ENCODE measurements at places on chromosomes 7 and 10.
A peak's percentile ranks its signal among the peaks of the same experiment; 100 is the strongest.

GRCh38 chr10:63268149-63268797, 135.1 kb downstream of the NRBF2 start:
- DNase-seq = no peak

DNA sequence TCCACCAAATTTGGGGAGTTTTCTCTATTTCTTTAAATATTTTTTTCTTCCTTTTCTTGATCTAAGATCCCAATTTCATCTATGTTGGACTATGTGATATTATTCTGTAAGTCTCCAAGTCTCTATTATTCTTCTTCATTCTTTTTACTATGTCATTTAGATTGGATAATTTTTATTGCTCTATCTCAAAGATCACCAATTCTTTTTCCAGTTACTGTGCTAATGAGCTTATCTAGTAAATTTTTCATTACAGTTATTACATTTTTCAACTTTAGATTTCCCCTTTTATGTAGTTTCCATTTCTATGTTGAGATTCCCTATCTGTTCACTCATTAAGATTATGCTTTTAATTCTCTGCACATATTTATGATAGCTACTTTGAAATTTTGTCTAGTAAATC, 131.6 kb upstream of the NAMPT start:
- no peak for DNase-seq

DNA sequence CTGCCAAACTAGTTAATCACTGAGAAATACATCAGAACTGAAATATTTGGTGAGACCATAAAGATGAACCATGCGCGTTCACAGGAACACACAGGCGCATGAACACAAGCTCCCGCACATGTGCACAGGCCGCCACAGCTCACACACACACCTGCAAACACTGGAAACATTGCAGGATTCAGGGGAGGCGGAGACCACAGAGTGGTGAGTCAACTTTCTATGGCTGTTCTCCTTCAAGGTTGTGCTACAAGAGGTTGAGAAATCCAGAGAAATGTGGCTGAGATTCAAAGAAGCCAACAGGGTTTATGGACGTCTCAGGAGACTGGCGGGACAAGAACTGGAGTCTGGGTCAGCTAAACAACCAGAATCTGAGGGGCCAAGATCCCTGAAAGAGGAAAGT, 17.8 kb downstream of the ESYT2 start:
- no peak for DNase-seq

GRCh38 chr7:86949052-86949778, 110.2 kb downstream of the ELAPOR2 start:
- no peak for DNase-seq

DNA sequence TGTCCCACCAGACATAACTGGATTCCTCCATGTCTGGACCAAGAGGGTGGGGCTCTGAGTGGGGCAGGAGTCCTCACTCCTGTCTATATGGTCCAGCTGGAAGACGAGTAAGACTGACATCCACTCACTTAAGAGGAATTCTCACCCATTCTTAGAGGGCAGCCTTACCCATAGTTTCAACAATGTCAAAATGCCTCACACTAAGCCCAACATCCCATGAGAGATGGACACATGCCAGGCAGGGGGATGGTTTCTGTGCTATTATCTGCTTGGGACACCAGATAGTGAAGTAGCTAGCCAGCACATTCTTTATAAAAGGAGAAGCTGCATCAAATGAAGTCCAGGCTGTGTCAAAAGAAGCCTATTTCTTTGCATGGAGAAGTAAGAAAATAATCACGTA, 4.7 kb upstream of the LANCL2 start:
- no peak for DNase-seq

DNA sequence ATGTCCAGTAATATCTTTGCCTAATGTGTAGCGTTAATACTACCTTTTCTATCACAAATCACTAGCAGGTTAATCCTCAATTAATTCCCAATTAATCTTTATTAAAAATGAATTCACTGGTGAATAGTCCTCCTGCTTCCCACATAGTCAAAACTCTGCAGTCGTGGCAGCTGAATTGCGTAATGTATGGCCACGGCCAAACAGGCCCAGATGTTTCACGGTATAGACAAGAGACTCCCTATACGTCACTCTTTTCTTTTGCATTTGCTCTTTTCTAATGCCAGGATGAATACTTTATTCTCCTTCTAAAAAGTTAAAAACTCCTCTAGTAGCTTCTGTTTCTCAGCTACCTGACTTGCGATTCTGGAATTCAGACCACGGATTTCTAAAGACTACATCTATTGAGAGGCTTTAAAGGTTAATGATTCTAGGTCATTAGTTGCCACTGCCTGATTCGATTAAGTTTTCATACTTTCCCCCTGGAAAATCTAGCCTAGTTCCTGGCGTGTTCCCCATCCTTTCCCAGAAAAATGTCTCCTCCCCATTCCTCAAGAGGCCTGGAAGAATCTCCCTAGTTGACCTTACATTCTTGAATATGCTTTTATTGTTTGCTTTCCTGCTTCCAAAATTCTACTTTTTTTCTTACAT, 16.9 kb downstream of the MEOX2 start:
- no peak for DNase-seq

GRCh38 chr10:74049955-74050354, 52.0 kb downstream of the VCL start:
- no peak for DNase-seq

GRCh38 chr7:71636329-71636728, 504.4 kb downstream of the GALNT17 start:
- no peak for DNase-seq

GRCh38 chr7:129615018-129615417, 3.5 kb downstream of the NRF1 start:
- DNase-seq = no peak

GRCh38 chr10:92813979-92814378, 34.3 kb upstream of the EXOC6 start:
- DNase-seq = no peak

DNA sequence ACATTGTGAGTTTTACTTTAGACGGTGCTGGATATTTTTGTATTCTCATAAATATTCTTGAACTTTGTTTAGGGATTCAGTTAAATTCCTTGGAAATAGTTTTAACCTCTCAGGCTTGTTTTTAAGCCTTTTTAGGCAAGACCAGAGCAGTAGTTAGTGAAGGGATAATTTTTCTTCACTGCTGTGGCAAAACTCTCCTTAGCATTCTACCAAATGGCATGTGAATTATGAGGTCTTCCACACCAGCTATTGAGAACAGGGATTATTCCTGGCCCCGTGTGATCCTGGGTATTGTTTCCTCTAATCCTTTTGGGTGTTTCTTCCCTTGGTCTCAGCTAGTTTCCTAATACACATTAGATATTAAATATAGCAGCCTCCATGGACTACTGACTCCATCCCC, 46.2 kb downstream of the CCDC71L start:
- no peak for DNase-seq

DNA sequence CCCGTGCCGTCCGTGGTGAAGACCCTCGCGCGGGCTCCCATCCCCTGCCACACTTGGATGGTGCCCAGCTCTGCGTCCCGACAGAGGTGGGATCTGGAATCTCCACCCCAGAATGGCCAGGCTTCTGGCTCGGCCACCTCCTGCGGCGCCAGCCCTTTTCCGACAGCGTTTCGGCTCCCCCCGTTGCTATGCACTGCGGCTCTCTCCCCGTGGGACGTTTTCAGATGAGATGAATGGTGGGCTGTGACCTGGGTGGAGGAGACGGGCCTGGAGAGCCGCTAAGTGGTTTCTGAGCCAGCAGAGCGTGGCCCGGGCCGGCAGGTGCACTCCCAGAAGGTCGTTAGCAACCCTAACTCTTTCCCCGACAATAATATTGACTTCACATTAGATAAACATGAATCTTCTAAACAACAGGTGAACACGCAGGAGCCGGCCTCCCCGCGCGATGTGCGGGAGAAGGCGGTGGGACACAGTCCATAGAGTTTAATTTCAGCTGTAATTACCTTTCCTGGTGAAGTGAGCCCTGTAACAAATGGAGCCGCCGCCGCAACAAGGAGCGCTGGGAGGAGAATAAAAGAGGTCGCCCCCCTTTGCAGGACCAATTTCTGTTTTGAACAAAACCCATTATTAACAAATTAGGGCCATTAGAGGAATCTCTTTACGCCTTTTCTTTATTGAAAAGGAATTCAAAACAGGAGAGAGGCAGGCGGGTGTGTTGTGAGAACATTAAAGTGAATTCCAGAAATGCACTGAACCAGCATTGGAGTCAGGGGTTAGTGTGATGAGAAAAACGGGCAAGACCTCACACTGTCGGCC, 294.3 kb upstream of the PFKP start:
- DNase-seq = no peak

GRCh38 chr10:78039743-78040142, 6.1 kb downstream of the RPS24 start:
- no peak for DNase-seq

- no peak for DNase-seq
Measured at GRCh38 chr7:3980300-3980643, 679.2 kb downstream of the SDK1 start.

GRCh38 chr10:64039198-64039597, 518.0 kb downstream of the REEP3 start:
- DNase-seq = no peak

- DNase-seq = no peak
Measured at GRCh38 chr10:69901628-69902505, 100.2 kb downstream of the COL13A1 start.

DNA sequence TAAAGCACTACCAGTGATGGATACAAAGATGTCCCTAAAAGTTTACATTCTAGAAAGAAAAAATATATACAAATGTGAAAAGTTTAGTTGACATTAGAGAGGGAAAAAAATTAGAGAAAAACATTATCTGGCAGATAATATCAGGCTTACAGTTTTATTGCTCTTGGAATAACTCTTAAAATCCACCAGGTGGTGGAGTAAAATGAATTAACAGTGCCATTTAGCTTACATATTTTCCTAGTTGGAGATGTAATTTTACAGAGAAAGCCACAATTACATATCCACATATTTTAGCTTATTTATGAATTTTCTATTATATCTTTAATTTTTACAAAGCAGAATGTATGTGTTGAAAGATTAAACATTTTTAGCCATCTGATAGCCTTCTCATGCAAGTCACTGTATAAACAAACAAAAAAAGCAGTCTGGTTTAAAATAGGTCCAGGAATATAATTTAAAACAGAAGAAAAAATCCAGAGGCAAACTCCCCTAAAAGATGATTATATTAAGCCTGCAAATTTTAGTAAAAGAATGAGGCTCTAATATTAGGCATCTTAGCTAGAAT, 6.5 kb downstream of the CABCOCO1 start:
- DNase-seq = no peak

GRCh38 chr7:108104324-108104723, 25.8 kb downstream of the LAMB4 start:
- no peak for DNase-seq

GRCh38 chr10:127046975-127047877, 142.0 kb downstream of the DOCK1 start:
- no peak for DNase-seq

- no peak for DNase-seq
Measured at GRCh38 chr10:117431160-117431559, 55.9 kb upstream of the PDZD8 start.

- DNase-seq = no peak
Measured at GRCh38 chr7:105636982-105637381, 55.7 kb upstream of the EFCAB10 start.

GRCh38 chr7:105213611-105214010, 175.1 kb downstream of the SRPK2 start:
- DNase-seq = no peak

DNA sequence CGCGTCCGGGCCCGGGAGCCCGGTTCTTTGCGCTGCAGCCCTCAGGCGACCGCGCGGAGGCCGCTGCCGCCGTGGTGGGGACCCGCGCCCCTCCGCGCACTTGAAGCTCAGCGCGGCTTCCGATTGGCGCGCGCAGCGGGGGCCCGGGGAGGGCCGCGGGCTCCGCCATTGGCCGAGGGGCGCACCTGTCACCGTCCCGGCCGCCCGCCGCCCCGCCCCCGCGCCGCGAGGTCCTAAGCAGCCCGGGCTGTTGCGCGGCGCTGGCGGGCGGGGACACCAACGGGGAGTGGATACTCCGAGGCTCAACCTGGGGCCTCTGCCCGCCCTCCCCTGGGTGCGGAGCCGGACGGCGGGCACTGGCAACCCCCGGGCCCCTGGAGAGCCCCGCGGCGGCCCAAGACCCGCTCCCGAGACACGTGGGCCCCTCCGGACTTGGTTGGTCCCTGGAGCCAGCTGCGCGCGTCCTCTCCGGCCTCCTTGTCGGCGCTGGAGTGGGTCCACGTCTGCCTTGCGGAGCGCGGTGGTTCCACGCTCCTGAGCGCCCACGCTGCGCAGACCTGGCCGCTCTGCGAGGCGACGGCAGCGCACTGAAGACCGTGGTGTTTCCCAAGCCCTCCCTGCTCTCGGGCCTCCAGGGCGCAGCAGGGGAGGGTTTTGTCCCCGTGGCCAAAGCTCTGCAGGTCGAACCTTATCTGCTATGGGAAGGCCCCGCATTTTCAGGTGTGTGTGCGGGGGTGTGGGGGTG, at the start of gene MNX1:
Gene MNX1, minus strand, starts transcription at position 76 of the 745 bp plus-strand sequence. CDS start 313 bp downstream, outside the sequence.
- DNase-seq = peak; percentile 24

- DNase-seq = no peak
Measured at GRCh38 chr10:102615361-102615760, 28.9 kb upstream of the TRIM8 start.

- DNase-seq = no peak
Measured at GRCh38 chr7:101877882-101878591, 60.6 kb downstream of the CUX1 start.

- DNase-seq = no peak
Measured at GRCh38 chr10:32981760-32982159, 23.7 kb upstream of the ITGB1 start.

DNA sequence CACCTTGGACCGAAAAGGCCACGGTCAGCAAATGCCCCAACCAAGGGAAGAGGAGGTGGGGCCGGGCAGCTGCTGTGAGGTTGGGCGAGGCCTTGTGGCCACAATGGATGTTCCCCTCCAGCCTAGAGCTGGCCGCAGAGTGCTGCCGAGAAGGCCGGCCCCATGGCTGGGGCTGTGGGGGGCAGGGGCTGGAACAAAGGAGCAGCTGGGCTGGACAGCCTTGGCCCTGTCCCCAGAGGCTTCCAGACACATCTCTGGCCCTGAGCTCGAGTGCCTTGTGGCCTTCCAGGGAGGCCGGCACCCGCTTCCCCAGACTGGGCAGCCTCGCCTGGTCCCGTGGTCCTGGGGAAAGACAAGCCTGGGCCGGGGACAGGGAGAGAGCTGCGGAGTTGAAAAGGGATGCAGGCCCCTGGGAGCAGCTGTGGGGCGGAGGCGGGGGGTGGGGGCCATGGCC, 88.0 kb downstream of the PDGFA start:
- no peak for DNase-seq

- no peak for DNase-seq
Measured at GRCh38 chr7:109821156-109821555, 1251.5 kb downstream of the DNAJB9 start.

- no peak for DNase-seq
Measured at GRCh38 chr10:123427165-123427786, 238.9 kb upstream of the GPR26 start.

DNA sequence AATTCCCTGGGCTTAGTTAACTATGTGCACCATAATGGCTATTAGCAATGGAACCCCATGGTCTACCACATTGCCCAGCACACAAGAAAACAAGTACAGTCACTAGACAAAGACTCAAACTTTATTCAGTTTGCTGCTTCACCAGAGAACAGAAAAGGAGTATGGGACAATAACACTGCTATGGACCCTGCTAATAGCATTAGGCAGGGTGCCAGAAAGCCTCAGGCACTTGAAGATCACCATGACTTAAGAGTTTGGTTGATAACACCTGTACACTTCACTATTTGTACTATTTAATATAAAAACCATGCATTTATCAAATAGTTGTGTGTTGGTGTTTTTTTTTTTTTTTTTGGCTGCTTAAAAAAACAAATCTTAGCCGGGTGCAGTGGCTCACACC, 159.6 kb downstream of the KMT2E start:
- DNase-seq = no peak

GRCh38 chr7:150964593-150965111, 13.5 kb downstream of the KCNH2 start:
- DNase-seq = no peak

- no peak for DNase-seq
Measured at GRCh38 chr10:110353244-110354119, 48.8 kb upstream of the SMNDC1 start.

Measured in activated CD8-positive, alpha-beta memory T cell treated with anti-CD3 and anti-CD28 coated beads for 1 hour (primary cell).